ENCODE measurements at places on chromosomes 5 and 9.

- no peak for DNase-seq
Measured at GRCh38 chr9:36818965-36819870, 214.8 kb downstream of the PAX5 start.

DNA sequence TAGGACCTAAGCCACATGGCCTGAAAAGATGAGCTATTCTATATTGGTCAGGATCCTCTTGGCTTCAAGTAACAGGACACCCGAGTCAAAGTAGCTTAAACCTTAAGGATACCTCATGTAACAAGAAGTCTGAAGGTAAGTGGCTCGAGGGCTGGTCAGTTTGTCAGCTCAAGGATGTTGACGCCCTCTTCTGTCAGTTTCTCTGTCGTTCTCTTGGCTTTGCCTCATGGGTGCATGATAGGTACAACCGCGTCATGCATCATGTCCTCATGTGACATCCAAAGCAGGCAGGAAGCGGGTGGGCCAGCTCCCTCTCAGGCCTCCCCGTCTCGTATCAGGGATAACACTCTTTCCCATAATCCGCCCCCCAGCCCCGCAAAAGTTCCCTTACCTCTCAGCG, 22.1 kb upstream of the TCERG1 start:
- no peak for DNase-seq

DNA sequence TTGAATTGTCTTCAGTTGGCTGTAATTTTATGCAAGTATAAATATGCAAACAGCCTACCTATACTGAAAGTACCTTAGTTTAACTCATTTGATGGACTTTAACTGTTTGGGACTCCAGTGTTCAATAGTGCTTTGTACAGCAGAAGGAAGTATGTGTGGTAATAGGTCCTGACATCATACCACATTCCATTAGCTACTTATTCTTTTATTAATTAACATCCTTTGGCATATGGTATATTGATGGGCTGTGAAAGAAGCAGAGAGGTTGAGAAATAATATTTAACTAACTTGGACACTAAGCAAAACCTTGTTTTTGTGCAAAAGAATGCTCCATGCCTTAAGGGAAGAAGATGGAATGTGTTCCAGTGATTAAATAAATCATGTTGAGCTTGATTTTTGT, 97.6 kb upstream of the SEMA6A start:
- DNase-seq: no peak

DNA sequence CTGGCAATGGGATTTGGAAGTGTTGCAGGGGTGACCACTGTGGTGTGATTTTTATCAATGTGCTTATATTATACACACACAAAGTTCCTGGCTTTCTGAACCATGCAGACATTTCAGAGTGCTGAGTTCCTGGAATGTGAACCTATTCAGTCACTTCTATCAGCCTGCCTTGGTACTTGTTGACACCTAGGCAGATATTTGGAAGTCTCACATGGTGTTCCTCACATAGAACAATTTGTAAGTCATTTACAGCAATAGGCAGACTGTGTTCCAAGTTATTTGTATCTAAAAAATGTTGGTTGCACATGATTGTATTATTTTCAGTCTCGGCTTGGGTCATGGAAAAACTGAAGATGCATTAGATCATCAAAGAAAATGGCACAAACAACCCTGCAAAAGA, 182.2 kb downstream of the SREK1 start:
- no peak for DNase-seq

- no peak for DNase-seq
Measured at GRCh38 chr9:125507226-125507625, 199.8 kb downstream of the MAPKAP1 start.

GRCh38 chr5:174531782-174532191, 192.6 kb upstream of the MSX2 start:
- DNase-seq: no peak

DNA sequence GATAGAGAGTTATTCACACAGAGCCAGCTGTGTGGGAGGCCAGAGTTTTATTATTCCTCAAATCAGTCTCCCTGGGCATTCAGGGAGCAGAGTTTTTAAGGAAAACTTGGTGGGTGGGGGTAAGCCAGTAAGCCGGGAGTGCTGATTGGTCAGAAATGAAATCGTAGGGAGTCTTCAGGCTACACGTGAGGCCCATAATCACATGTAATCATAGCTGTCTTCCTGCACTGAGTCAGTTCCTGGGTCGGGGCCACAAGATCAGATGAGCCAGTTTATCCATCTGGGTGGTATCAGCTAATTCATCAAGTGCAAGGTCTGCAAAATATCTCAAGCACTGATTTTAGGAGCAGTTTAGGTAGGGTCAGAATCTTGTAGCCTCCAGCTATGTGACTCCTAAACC, 10.8 kb upstream of the TTC39B start:
- DNase-seq: no peak

DNA sequence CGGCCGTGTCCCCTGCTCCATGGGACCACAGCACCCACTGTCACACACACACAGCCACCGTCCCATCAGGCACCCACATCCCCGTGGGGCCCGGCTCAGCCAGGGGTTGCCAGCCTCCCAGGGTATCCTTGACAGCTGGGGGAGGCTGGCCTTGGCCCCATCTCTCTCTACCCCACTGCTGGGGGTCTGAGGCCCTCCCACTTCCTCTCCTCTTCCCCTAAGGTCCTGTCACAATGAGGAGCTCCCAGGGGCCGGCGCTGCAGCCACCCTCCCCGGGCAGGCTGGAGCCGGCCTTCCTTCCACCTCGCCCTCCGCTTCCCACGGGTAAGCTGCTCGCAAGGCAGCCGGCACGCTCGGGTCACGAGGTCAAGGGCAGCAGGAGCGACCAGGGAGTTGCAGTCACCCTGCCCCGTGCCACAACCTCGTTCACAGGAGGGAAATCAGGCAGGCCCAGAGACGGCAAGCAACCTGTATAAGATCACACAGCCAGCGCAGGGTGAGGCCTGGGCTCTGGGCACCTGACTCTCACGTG, 38.6 kb upstream of the NOTCH1 start:
- no peak for DNase-seq

- DNase-seq: peak; percentile 49
Measured at GRCh38 chr5:176530983-176531901, 6.0 kb downstream of the RNF44 start.

- DNase-seq: no peak
Measured at GRCh38 chr9:125956102-125956501, 208.9 kb downstream of the PBX3 start.

DNA sequence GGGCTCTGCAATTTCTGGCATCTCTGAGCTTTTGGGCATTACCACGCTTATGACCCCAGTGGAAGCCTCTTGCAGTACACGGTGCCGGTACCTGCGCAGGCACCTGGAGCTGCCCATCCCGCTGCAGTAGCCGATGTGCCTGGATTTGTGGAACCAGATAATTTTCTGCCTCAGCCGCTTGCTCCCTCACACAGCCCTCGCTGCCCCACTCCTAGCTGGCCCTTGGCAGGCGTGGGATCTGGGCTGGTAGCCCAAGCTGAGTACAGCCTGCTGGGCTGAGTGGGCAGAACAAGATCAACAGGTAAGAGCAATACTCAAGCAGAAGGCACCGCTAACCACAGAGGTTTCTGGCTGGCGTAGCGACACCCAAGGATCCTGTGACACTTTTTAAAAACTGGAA, 1808.8 kb upstream of the ACO1 start:
- DNase-seq: no peak

DNA sequence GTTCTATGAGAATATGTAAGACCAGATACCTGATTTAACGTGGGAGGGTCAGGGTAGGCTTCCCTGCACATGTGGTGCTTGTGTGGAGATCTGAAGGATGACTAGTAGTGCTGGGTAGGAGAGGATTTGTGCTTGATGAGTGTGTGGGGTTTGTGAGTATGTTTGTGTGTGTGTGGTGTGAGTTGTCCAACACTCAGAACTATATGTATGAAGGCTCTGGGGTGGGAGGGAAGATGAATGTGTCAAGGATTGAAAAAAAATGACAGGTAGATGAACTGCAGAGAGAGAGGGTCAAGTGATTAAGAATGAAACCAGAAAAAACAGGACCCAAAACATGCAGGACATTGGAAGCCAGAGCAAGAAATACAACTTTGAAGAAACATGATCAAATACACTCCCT, 154.6 kb upstream of the NR3C1 start:
- DNase-seq: no peak

GRCh38 chr9:112140936-112141335, 34.2 kb downstream of the SUSD1 start:
- no peak for DNase-seq

- DNase-seq: no peak
Measured at GRCh38 chr9:121859646-121860045, 208.2 kb downstream of the DAB2IP start.

DNA sequence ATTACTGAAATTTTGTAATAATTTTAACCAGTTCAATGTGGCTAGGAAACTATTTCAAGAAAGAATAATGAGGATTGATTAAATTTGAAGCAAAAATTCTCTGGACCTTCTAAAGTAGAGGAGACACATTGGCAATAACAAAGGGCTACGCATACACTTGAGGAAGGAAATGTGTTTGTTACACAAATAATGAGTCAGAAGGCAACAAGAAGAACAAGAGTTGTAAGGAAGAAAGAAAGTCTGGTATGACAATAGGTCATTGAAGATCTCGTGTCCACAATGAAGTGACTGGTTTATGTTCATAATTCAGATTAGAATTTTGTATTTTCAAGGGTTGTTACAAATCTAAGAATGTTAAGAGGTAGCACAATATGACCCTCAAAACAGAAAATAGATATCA, 25.8 kb downstream of the ST8SIA4 start:
- DNase-seq: no peak

DNA sequence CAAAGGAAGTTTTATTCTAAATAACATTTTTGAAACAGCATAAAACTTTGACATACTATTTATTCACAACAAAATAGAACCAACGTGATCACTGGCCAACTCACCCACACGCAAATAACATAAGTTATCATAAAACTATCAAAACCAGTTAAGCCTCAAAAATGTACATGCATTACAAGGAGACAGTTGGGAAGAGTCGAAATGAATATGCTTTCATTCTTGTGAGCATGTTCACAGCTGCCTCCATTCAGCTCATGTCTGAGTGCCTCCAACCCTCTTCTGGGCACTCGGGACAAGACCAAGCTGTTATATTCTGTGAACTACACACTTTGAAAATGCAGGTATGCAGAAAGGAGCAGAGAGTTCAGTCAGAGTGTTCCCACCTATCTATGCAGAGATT, 284.9 kb downstream of the BNC2 start:
- no peak for DNase-seq
